T-helper 9 cell (primary cell): ENCODE measurements at places on chromosomes 12 and 14.

GRCh38 chr14:104559804-104560585 is 19.6 kb upstream of the C14orf180 start:
- DNase-seq = no peak

DNA sequence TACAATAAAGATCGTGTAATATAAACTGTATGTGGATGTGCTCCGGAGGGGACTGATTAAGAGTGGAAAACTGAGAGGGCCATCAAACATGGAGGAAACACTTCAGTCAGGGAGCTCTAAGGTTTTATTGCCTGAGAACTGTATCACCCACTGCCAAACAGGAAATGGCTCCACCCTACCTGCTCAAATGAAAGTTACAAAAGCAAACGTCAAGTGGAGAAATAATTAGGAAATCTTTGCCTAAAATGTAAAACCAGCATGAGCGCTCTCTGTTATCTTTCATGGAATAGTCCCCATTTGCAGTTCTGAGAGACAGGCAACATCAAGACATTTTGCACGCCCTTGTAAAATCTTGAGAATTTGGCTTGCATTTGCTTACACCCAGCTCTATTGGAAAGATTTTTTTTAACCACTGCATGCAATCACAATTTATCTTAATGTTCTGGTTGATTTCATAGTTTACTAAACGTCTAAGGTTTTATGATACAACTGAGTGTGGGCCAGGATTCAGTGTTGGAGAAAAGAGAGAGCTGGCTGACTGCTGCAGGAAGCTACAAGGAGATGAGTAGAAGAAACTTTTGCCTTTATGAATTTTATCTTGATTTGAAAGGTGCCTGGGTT is 344.0 kb upstream of the PRICKLE1 start:
- DNase-seq = no peak

- DNase-seq = no peak
Observed at GRCh38 chr14:57609192-57610075, 115.8 kb upstream of the CCDC198 start.

DNA sequence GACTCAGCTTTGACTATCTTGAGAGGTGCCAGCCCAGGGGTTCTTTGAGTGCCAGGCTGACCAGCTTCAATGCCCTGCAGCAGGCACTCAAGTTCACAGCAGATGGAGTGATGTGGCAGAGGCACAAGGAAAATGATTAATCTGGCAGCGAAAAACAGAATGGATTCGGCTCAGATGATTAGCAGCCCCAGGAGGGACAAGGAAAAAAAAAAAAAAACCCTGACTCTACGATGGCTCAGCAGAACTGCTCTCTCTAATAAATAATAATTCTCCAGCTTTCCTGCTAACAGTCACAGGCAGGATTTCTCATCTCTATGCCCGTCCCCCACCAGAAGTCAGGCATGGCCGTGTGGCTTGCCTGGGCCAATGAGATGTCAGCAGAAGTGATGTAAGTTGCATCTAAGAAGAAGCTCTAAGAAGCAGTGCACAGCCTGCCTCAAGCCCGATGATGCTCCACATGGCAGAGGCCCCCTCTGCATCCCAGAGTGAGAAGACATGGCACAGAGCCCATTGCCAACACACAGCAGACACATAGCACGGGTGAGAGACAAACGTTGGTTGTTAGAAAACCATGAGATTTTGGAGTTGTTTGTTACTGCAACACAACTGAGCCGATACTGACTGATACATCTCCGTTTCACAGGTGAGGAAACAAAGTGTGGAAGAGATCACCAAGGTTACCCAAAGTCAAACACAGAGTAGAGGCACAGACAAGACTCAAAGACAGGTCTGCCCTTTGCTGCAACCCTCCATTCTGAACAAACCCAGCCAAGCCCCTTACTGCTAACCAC is 111.0 kb downstream of the SCARB1 start:
- no peak for DNase-seq

DNA sequence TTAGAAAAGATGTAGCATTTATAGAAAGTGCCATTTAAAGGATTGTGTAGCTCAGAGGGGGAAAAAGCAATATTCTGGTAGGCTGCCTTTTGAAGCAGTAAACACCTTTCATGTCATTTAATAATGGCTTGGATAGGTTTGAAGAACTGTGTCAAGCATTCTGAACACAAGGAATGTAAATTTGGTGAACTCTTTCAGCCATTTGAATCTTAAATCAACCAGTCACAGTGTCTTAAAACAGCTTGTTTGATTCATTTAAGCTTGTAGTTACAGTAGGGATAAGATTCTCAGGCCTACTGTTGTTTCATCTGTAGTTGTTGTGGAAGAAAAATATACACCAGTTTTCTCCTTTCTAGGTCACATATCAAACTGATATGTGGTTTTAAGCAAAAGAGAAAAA is 299.4 kb upstream of the NOVA1 start:
- DNase-seq = no peak

- no peak for DNase-seq
Observed at GRCh38 chr12:124764870-124765580, 98.6 kb downstream of the SCARB1 start.

DNA sequence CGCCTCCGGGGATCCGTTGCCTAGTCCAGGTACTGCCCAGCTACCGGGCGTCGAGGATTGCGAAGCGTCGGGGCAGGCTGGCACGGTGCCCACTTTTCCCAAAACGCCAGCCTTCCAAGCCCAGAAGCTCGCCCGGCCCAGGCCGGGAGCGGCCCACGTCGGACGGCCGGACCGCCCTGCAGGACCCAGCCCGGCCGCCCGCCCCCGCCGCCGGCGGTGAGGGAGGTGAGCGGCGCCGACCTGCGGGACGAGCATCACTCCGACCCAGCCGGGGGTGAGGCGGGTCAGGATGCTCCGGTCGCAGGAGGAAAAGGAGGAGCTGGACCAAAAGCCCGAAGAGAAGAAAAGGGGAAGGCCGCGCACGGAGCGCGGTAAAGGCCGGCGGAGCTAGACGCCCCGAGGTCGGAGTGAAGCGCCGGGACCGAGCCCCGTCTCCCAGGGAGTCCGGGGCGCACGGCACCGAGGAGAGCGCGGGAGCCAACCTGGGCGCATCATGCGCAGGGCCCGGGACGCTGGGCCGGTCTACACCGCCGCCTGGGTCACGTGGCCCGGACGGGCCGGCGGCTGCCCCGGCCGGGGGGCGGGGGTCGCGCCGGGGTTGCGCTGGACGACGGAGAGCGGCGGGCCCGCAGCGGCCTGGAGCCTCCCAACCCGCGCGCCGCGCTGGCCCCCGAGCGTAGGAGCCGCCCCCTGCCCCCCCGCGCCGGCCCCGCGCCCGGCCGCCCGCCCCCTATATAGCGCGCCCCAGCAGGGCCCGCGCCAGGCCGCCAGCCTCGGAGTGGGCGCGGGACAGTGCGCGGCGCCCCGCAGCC is at the start of gene AQP5:
AQP5 (plus strand) TSS at position 762 of the 812 bp plus-strand sequence. CDS start 146 bp downstream, outside the sequence.
- DNase-seq = no peak

- no peak for DNase-seq
Observed at GRCh38 chr14:99215277-99215676, 56.7 kb downstream of the BCL11B start.

DNA sequence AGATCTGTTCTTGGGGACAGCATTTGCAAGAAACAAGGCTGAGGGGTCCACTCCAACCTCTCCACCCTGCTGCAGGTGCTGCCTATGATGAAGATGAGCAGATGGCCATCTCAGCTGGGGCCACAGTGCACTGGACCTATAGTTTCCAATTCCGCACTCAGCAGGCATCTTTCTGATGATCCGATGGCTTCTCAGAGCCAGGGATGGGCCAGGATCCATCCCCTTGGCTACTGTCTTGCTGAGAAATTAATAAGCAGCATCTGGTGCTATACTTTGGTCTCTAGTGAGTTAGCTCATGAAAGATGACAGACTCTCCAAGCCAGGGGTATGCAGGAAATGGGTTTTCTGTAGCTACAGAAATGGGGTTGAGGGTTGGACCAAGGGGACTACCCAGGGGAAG is 18.4 kb upstream of the BDKRB1 start:
- DNase-seq = no peak

GRCh38 chr12:62659453-62660295 is 193.0 kb downstream of the MON2 start:
- no peak for DNase-seq

DNA sequence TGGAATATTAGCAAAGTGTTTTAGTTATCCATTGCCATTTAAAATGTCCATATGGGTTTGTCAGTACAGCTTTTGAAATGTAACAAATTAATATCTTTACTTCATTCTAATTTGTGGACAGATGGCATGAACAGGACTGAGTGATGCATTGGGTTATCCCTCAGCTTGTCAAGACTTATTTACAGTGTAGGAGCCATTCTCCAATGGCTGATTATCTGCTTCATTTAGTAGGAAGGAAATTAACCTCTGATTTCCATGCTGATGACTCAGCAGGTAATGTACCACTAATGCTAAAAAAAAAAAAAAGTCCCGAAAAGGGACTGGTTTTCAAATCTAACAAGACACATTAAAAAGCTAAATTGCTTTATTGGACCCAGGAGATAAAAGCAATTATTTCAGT is 1149.0 kb upstream of the USP15 start:
- no peak for DNase-seq
